ENCODE measurements at places on chromosomes 16 and 17.

- DNase-seq, result no peak
These were observed 11.6 kb downstream of the ATXN2L start for GRCh38 chr16:28834349-28834748.

DNA sequence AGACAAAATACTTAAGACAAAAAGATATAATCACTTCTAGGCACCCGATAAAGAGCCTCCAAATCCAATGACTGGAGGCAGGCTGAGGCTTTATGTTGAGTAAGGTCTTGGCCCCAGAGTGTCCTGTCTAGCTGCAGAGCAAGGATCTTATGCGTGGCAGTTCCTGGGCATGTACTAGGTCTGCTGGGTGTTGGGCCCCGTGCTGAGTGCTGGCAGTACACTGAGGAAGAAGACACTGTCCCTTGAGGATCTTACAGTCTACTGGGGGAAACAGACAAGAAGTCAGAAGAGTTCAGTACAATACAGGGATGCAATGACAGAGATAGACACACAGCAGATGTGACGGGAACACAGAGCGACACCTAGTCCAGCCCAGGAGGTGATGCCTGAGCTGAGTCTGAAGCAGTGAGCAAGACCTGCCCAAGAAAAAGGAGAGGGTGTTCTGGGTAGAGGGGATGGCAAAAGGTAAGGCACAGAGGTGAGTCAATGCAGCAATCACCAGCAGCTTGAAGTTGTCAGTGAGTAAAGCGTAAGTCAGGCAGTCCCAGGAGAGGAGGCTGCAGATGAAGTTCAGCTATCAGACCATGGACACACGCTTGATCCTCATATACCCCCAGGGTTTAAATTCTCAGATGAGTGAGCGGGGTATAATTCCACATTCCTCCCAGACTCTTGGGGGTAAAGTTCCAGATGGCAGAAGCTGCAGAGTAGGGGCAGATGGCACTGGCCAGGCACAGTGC is 18.1 kb downstream of the MAP3K14 start:
- DNase-seq, result no peak

DNA sequence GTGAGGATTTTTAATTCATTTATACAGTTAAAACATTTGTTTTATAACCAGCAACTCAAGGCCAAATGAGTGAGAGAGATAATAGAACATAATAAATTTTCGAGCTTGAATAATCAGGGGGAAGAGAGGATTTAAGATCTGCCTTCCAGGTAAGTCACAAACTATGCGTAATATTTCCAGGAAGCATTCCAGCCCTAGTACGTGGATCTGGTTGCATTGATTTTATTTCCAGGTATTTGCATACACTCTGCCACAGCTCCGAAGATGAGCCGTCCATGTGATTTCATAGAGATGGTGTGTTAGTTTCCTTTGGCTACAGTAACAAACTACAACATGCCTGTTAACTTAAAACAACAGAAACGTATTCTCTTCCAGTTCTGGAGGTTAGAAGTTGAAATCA is 3.5 kb downstream of the DYNLRB2 start:
- no peak for DNase-seq

DNA sequence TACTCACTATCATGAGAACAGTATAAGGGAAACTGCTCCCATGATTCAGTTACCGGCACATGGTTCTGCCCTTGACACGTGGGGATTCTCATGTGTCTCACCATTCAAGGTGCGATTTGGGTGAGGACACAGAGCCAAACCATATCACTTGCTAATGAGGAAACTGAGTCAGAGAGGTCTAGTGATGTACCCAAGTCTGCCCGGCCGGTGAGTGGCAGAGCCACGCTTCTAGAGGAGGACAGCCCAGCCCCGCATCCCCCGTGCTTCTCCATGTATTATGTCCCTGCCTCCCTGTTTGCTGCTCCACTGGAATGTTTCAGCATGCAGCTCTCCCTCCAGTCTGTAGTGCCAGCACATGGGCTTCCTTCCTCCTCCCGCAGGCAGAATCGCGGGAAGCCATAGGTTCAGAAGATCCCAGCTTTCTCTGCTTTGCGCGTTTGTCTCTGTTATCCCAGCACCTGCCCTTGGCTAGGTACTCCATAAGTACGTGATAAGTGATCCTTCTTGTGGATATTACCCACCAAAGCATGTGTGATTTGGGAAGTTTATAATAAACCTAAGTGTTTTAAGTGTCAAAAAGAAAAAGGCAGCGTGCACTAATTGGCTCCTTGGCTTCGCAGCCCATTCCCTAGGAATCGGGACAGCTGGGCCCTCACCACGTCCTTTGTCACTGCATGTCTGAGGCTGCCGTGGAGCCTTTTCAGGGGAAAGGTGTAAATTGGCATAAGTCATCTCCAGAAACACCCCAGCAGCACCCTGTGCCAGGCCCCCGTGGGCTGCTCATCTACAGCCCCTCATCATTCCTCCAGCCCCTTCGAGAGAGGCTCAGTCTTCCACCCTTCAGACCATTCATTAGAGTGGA is 103.8 kb downstream of the CLEC16A start:
- no peak for DNase-seq

GRCh38 chr16:86995456-86995855 is 321.7 kb downstream of the C16orf95 start:
- no peak for DNase-seq

All from activated T-helper 1 cell treated with anti-CD3 and anti-CD28 coated beads, Interleukin-2, amount 50 U/mL, for 16 hours (primary cell).